Globus pallidus (tissue), 1 donor: ENCODE measurements at places on chromosomes 3 and 15.
A peak's percentile ranks its signal among the peaks of the same experiment; 100 is the strongest.

- no peak for DNase-seq
Measured at GRCh38 chr15:69604072-69604411, 151.4 kb downstream of the RPLP1 start.

DNA sequence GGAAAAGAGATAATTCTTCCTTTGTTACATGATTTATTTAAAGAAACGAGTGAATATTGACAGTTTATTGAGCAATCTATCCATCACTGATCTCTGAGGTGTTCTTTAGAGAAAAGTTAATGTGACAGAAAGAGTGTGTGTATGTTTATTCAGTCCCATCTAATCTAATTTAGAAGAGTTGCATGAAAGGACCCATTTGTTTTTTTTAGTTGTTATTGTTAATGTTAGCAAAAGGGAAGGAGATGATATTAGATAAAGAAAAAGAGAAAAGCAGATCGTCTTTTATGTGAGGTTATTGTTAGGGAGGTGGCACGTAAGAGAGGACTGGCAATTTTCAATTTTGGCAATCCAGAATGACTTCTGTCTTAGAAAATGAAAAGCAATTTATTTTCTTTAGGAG is 46.5 kb downstream of the NMD3 start:
- DNase-seq, result no peak

DNA sequence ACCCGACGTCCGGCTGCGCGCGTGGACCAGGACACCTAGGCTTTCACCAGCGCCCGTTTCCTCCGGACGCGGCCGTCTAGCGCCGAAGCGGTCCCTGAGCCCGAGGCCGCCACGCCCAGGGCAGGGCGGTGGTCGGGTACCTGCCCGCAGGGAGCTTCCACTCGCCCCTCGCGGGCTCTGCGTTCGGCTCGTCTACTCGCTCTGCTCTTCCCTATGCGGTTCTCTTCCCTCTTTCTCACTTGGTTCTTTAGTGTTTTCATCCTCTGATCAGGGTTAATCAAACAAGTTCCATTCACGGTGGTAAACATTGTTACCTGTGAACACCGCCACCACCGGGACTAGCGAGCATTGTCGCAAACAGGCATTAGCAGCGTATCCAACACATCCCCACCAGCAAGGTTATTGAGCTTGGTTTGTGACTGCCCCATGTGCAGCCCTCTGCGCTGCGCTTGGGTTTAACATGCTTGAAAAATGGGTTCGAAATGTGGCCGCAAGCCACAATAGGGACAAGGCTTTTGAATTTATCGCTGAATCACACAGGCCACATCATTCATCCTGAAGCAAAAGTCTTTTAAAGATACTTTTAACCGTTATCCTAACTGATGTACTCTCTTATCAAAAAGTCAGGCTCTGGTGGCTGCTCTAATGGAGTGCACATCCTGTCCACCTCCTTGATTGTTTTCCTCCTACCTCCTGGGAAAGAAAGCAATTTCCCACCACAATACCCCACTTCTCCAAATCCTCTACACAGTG is 843 bp upstream of the CD47 start:
- DNase-seq, result no peak

DNA sequence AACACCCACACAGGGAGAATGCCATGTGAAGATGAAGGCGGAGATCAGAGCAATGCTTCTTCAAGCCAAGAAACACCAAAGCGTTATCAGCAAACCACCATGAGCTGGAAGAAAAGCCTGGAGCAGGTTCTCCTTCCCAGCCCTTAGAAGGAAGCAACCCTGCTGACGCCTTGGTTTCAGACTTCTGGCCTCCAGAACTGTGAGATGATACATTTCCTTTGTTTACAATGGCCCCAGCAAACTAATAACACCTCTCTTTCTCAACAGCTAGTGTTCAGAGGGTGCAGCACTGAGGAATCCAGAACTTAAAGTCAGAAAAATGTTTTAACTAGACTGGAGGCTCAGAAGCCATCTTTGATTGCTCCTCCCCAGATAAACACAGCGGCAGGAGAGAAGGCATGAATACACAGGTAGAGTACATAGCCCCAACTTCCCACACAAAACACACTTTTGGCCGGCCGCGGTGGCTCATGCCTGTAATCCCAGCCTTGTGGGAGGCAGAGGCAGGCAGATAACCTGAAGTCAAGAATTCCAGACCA is 132.4 kb upstream of the LPP start:
- DNase-seq, result no peak

- no peak for DNase-seq
Measured at GRCh38 chr3:185423178-185423577, 60.2 kb downstream of the MAP3K13 start.

GRCh38 chr15:41926185-41927056 is 32.6 kb upstream of the SPTBN5 start:
- no peak for DNase-seq

DNA sequence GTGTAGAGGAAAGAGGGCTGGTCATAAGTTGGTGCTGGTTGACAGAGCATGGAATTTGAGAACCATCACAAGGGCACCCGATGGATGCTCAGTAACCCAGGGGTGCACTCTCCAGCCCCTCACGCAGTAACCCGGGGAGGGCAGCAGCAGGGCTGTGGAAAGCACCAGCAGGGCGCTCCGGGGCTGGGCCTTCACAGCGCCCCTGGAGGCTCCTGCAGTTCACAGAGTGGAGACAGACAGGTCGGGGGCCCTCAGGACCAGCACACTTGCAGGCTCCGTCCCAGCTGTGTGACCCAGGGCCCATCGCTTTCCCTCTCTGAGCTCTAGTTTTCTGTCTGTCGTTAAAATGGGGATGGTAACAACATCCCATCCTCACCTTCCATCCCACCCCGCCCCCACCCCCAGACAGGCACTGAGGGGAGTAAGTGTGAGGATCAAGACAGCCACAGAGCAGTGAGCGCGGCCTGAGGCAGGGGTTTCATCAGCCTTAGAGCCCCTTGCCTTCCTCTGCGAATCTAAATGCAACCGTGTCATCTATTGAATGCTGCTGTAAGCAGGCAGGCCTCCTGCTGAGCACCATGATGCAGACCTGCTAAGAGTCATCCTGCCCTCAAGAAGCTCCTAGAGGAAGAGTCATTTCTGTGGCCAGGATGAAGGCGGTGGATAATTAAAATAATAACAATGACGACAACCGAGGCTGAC is 90.2 kb upstream of the LINGO1 start:
- no peak for DNase-seq

DNA sequence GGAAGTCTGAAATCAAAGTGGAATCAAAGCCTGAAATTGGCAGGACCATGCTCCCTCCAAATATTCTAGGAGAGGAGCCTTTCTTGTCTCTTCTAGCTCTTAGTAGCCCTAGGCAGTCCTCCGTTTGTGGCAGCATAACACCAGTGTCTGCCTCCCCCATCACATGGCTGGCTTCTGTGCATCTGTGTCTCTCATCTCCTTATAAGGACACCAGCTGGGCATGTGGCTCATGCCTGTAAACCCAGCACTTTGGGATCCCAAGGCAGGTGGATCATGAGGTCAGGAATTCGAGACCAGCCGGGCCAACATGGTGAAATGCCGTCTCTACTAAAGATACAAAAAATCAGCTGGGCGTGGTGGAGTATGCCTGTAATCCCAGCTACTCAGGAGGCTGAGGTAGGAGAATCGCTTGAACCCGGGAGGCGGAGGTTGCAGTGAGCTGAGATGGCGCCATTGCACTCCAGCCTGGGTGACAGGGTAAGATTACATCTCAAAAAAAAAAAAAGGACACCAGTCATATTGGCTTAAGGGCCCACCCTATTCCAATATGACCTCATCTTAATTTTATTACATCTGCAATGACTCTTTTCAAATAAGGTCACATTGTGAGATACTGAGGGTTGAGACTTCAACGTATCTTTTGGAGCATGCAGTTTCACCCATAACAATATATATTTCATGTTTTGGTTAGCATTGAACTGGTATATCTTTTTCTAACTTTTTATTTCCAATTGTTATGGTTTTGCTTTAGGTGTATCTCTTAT is 148.0 kb upstream of the TPM1 start:
- no peak for DNase-seq

GRCh38 chr3:174495311-174495710 is 363.8 kb upstream of the NAALADL2 start:
- no peak for DNase-seq

DNA sequence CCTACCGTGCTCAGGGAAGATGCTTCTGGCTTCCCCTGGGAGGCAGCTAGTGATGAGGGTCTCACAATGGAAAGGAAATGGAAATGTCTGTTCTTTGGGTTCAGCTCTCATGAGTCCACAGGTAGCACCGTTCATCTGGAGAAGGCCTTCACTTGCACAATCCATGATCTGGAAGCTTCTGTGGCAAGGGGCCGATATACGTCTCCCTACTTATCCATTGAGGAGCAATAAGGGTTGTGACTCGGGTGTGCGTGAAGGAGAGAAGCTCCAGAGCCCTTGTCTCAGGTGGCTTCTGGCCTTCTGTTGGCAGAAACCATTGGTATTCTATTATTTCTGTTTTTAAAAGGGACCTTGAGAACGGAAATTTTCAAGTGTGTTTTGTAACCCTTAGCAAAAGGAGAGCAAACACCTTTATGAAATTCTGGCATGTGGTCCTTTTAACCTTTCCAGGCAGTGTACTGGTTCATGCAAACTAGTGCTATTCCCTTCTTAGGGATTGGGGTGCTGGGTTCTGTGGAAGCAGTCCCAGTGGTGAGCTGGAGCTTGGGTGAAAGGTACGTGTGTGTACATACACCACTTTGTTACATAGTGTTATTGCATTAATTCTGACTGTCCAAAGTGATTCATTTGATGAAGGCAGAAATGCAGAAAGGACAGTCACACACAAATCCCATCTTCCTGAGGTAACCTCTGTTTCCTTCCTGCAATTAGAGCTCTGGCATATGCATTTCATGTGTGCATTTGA is 32.5 kb downstream of the KLF13 start:
- DNase-seq, result no peak

DNA sequence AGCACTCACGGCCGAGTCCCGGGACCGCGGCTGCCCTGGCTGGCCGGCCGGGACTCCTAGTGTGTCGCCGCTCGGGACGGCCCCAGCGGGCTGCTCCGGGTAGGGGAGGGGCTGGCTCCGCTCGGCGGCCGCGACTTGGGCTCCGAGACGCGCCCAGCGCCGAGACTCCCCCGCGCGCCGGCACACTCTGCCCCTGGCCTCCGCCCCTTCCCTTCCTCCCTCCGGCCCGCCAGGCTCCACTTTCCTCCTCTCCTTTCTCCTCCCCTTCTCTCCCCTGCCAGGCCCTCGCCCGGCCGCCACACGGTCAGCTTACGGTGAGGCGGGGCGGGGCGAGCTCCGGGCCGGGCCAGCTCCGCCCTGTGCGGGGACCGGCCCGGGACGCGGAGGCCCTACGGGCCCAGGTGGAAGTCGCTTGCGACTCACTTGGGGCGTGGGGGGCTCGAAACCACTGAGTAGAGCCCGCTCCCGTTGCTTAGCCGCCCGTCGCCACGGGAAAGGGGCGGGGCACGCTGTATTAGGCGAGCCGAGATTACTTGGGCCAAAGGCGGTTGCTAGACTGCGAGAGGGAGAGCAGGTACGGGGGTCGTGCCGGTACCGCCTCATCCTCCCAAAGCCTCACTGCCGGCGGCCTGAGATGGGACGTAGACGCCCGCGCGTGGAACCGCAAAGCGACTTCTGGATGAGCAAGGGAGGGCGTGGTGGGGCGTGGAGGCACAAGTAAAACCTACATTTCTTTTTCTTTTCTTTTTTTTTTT is at the start of gene ITGB5:
Gene ITGB5, minus strand, starts transcription at position 189 of the 755 bp plus-strand sequence. CDS start 365 bp downstream, outside the sequence.
- peak; percentile 61 for DNase-seq

- no peak for DNase-seq
Measured at GRCh38 chr3:66493458-66494099, 7.2 kb downstream of the LRIG1 start.

GRCh38 chr15:90619939-90620338 is 90.2 kb downstream of the CRTC3 start:
- no peak for DNase-seq

DNA sequence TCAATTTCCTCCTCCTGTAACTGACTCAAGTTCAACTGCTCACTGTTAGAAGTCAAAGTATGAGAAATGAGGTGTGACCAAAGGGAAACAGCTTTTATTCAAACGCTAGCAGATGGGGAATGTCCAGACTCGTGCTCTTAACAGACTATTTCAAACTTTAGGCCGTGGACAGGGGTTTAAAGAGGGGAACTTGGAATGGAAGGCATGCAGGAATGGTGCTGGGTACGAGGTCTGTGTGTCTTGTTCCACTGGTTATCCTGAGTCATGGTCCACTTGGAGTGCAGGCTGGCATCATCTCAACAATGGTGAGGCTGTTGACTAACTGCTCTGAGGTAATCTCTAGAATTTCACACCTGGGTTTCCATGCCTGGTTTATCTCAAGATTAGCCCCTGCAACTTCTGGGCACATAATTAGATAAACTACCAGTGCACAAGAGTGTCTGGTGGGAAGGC is 22.9 kb upstream of the DNAAF4 start:
- no peak for DNase-seq

- DNase-seq, result peak; percentile 75
Measured at GRCh38 chr15:66617137-66618090, 51.6 kb upstream of the LCTL start.

DNA sequence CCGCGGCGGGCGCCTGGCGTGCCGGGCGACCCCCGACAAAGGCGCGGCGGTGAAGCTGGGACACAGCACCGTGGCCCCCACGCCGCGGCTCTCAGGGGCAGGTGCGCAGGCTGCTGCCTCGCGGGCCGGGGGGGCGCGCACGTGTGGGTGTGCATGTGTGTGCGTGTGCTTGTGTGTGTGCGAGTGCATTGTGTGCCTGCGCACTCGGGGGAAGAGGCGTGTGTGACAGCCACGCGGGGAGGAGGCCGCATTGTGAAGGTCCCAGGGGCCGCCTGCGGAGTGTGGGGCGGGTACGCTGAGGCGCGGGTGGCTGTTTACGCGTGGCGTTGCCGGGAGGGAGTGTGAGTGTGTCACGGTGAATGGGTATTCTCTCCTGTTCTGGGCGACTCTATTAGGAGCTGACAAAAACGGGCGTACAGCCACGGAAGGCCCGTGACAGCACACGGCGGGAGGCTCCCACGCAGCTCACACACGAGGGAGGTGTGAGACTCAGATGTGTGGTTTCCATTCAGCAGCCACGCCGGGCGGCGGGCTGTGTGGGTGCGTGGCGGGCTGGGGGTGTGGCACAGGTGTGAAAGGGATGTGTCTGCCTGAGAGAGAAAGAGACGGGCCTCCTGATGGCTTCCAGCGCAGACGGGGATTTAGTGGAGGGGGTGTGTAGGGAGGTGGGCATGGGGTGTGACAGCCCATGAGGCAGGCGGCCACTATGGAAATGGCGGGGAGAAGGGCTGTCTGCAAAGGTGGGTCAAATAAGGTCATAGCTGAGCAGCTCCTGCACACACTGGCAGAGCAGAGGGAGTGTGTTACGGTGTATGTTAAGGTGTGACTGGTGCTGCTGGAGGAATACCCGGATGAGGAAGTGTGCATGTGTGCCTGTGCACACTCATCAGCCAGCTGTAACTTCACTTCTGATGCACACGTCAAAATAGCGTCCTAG is 750 bp downstream of the PODXL2 start:
- peak; percentile 16 for DNase-seq

DNA sequence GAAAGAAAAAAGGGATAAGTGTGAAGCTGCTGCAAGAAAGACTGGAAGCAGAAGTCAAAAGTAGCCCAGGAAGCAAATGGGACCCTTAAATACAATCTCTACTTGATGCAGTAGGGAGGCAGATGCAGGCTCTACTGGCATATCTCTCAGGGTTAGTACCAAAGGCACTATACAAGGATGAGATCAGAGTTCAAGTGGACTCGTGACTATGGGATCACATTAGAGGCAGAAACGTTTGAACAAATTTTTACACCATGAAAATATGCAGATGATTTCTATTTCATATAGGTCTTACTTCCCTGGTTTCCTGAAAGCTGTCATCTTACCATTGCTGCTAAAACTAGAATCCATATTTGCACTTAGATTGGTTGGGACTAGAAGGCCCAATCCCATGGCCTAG is 27.7 kb upstream of the ANXA2 start:
- no peak for DNase-seq

- DNase-seq, result peak; percentile 78
Measured at GRCh38 chr15:69523010-69524001, 70.7 kb downstream of the RPLP1 start.
